ENCODE measurements at places on chromosomes 2 and 18.

- H3K4me1 ChIP-seq, result peaks cover 12% of the 10 kb centered on the region
- no peaks in the 10 kb centered on the region for H3K36me3 ChIP-seq
- H3K27ac ChIP-seq, result no peak overlapping the region
- H3K4me3 ChIP-seq, result no peak overlapping the region
Observed at GRCh38 chr2:127426501-127427354, 8.5 kb downstream of the PROC start.

DNA sequence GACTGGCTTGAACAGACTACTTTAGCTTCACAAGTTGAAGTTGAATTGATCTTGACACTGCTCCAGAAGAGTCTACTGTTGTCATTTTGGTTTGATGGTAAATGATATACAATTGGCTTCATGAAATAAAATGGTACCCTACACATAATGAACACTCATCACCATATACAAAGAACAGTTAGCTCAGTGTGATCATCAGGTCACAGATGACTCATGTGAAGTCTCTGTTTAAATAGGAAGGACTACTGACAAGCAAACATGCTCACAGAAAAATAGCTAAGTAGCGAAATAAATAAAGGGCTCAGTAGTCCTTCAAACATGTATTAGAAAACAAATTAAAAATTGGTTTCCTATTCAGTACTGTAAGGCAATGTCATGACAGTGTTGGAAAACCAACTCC is 96.2 kb downstream of the MEIS1 start:
- no peaks in the 10 kb centered on the region for H3K27me3 ChIP-seq
- H3K36me3 ChIP-seq, result no peaks in the 10 kb centered on the region
- DNase-seq, result no peak
- H3K4me1 ChIP-seq, result peaks cover 6% of the 10 kb centered on the region
- no peak overlapping the region for H3K4me3 ChIP-seq

DNA sequence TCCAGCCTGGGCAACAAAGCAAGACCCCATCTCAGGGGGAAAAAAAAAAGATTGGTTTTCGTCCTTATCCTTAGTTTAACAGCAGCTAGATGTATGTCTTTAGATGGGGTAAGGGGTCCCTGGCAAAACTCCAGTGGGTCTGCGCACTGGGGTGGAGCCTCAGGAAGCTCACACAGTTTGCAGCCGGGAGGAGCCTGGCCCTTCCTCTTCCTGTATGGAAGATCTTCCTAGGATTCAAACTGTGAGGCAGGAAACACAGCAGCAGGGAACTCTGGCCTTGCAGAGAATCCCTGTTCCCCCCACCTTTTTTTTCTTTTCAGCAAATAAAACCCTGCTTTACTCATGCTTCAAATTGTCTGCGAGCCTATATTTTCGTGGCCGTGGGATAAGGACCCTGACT is 12.5 kb upstream of the GRP start:
- no peaks in the 10 kb centered on the region for H3K27me3 ChIP-seq
- no peak for DNase-seq
- no peak overlapping the region for H3K4me3 ChIP-seq
- no peaks in the 10 kb centered on the region for H3K4me1 ChIP-seq
- H3K27ac ChIP-seq, result no peak overlapping the region

DNA sequence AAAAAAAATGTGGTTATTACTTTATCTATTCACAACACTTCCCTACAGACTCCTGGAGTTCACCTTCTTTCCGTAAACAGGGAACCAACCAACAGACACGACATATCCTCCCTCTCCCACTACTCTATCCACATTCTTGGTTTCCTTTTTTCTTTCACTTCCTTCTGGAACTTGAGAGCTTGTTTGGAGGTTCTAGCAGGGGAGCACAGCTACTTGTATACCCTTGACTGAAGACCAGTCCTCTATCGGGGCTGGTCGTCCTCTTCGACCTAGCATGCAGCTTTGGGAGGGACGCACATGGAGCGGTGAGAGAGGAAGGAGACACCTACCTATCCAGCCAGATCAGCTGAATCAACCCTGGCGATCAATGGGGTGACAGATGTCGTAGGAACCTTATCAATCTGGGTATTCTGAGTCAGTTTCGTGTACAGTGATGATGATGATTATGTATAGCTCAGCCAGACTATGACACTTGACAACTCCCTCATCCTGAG is 43.5 kb upstream of the MSH2 start:
- H3K36me3 ChIP-seq, result no peaks in the 10 kb centered on the region
- DNase-seq, result peak; percentile 17
- no peaks in the 10 kb centered on the region for H3K4me1 ChIP-seq
- H3K4me3 ChIP-seq, result no peak overlapping the region

GRCh38 chr2:45691171-45691999 is 39.9 kb downstream of the PRKCE start:
- no peak overlapping the region for H3K4me3 ChIP-seq
- DNase-seq, result no peak
- no peaks in the 10 kb centered on the region for H3K36me3 ChIP-seq
- H3K4me1 ChIP-seq, result peaks cover 13% of the 10 kb centered on the region
- H3K27ac ChIP-seq, result no peak overlapping the region
- no peaks in the 10 kb centered on the region for H3K27me3 ChIP-seq

DNA sequence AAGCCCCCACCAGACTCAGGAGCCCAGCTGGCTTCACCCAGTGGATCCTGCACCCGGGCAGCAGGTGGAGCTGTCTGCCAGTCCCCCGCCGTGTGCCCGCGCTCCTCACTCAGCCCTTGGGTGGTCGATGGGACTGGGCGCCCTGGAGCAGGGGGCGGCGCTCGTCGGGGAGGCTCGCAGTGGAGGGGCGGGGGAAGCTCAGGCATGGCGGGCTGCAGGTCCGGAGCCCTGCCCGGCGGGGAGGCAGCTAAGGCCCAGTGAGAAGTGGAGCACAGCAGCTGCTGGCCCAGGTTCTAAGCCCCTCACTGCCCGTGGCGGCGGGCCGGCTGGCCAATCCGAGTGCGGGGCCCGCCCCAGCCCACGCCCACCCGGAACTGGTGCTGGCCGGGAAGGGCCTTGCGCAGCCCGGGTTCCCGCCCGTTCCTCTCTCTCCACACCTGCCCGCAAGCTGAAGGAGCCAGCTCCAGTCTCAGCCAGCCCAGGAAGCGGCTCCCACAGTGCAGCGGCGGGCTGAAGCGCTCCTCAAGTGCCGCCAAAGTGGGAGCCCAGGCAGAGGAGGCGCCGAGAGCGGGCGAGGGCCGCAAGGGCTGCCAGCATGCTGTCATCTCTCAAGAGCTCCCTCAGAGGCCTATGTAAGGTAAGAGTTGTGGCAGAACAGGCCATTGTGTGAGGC is 1307.8 kb upstream of the TMEFF2 start:
- no peaks in the 10 kb centered on the region for H3K27me3 ChIP-seq
- H3K27ac ChIP-seq, result no peak overlapping the region
- H3K4me1 ChIP-seq, result no peaks in the 10 kb centered on the region
- H3K36me3 ChIP-seq, result no peaks in the 10 kb centered on the region
- DNase-seq, result no peak
